MCF 10A (cell line): ENCODE measurements at places on chromosomes 6 and 20. TPM values are rescaled to one million over a fixed set of nuclear protein-coding genes. Genes with fewer than 3 reads are reported as not detected.

DNA sequence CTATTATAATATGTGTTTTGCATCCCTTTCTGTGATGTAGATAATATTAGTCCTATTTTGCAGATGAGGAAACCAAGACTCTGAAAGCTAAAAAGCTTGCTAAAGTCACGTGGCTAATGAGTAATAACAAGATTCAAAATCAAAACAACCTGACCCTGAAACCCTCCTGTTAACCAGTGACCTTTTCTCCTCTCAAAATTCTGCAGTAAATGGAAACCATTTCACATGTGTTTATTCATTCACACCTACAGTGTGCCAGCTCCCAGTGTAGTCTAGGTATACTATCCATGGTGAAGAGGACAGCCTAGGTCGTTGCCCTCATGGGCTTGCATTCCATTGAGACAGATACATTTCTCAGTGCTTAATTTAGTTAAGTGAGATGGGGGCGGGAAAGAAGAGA is 30.6 kb upstream of the PHACTR2 start:
- H3K4me3 ChIP-seq = no peak overlapping the region
- no peak for DNase-seq
- no peaks in the 10 kb centered on the region for H3K4me1 ChIP-seq
- no peak overlapping the region for H3K27ac ChIP-seq
- H3K36me3 ChIP-seq = no peaks in the 10 kb centered on the region
- H3K27me3 ChIP-seq = no peaks in the 10 kb centered on the region

Gene FNDC11
- total RNA-seq = 2.4 and 3.9 TPM in 2 replicates

Gene PTK7
- total RNA-seq = 42.6 and 48.4 TPM in 2 replicates

Gene ARHGAP40
- total RNA-seq = not detected in 2 replicates
